ENCODE measurements at places on chromosomes 12 and 14.

GRCh38 chr12:53929527-53929926, 9.1 kb upstream of the HOXC13 start:
- DNase-seq = no peak

DNA sequence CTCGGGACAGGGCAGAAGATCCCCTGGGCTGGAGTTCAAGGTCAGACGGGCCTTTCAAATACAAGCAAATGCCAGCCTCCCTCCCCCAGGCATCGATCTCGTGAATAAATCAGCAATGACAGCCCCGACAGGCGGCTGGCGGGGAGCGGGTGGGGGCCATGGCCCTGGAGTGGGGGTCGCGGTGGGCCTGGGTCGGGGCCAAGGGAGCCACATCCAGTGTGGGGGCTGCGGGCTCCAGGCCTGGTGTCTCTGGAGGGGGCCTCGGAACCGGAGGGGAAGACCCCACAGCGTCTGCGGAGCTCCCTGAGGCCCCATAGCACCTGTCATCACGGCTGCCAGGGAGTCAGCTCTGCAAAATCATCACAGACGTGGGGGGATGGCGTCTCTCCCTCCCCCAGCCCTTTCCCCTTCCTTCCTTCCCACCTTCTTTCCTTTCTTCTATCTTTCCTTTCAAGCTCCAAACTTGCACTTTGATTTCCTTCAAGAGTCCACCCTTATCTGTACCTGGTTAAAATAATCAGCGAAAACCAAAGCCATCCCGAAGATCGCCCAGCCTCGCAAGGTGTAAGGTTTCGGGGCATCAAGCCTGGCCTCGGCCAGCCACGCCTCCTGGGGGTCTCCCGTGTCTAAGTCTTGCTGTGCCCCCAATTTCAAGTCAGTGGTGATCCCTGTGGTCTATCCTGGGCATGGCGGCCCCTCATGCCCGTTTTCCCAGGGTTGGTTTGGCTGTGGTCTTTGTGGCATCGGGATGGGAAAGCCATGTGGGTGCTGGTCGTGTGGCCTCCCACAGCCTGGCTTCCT, 92.1 kb downstream of the NOC4L start:
- DNase-seq = no peak

DNA sequence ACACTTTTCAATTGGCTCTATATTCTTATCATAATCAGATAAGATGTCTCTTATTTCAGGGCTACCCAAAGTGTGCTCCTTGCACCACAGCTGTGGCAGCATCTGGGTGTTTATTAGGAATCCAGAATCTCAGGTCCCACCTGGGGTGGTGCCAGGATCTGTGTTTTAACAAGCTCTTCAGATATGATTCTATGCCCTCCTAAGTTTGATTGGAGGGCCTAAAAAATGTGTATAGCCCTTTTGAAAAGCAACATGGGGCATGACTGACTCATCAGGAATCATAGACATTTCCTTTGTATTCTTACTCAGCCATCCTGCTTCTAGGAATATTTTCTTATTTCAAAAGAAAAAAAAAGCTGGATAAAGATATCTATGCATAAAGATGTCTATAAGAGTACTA, 103.1 kb downstream of the HELB start:
- DNase-seq = peak; percentile 77

GRCh38 chr12:1838205-1838993, 18.0 kb downstream of the LRTM2 start:
- no peak for DNase-seq

DNA sequence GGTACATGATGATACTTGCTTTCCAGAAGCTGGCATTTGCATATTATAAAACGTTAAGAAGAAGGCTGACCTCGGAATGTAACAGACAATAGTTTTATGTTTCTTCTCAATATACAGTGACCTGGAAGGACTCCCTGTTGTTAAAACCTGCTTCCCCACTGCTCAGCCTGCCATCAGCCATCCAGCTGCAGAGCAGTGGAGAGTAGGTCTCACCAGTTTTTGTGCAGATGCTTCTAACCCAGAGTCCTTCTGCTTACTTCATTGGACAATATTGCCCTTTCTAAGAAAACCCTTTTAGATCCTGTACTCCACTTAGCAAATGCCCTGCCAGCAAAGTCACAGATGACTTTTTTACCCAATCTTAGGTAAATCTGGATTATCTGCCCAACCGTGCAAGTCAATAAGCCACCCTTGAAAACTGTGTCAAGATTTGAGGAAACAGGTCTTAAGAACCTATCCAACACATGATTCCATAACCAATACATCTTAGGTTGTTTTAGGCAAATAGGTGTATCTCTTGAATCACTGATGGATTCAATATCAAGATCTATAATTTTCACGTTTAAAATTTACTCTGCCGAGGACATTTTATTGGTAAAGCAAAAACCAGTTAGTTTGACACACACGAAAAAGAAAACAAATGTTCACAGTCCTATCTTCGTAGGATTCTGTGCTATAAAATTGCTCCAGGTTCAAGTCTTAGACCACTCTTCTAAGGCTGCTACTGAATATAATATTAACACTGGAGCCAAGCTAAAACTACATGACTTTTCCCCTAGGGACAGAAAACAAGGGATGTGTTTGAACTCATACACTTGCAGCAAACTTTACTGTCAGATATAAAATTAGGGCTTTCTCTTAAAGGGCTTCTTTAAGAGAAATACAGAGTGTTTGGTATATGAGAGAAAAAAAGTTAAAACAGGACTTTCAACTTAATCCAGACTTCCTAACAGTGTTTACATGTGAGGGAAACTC, 5.7 kb downstream of the PHLDA1 start:
- no peak for DNase-seq

DNA sequence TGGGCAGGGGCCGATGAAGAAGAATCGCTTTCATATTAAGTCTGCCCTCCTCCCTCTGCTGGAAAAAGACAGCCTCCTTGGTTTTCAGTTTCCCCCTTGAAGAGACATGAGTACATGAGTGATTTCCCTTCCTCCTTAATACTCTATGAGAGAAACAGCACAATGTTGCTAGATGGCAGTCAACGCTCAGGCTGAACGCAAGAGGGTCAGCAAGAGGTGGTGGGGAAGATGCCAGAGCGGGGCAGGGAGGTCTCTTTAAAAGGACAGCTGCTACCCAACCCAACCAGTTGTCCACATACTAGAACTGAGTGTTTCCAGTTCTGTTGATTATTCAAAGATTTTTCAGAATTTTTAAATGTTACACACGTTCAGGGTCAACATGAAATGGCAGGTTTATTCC, 22.8 kb downstream of the CRACR2A start:
- DNase-seq = no peak

DNA sequence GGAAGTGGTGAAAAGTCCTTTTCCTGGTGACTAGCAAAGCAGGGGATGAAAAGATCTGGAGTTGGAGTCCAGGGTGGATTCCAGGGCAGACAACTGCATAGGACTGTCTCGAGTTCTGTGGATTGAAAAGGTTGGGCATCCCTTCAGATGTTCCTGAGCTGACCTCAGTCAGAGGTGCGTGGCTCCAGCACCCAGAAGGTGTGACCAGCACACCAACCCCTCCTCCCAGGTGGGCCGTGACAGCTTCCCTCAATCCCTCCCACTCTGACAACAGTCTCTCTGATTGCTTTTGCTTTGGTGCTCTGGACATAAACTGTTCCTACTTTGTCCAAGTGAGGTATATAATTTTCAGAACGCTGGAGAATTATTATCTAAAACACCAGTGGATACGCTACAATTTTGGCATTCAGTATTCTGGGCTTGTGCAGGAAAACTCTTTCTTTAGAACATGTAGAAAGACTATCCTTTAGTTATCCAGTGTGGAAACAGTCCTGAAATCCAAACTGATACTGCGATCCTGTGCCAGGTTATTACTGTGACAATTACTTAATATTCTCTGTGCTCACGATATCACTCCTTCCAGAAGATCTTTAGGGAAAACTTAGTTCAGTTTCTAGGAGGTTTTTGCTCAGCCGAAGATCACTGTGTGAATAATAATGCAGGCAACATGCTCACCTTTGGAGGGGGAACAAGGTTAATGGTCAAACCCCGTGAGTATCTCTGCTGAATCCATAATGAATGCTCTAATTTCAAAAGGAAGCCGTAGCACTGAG, 87.9 kb downstream of the DAD1 start:
- no peak for DNase-seq

GRCh38 chr12:25689996-25690501, 137.0 kb upstream of the LMNTD1 start:
- DNase-seq = peak; percentile 67

- DNase-seq = no peak
Measured at GRCh38 chr12:94284046-94284445, 135.7 kb downstream of the PLXNC1 start.

- DNase-seq = peak; percentile 2
Measured at GRCh38 chr12:107917912-107918800, 143.7 kb downstream of the ASCL4 start.

DNA sequence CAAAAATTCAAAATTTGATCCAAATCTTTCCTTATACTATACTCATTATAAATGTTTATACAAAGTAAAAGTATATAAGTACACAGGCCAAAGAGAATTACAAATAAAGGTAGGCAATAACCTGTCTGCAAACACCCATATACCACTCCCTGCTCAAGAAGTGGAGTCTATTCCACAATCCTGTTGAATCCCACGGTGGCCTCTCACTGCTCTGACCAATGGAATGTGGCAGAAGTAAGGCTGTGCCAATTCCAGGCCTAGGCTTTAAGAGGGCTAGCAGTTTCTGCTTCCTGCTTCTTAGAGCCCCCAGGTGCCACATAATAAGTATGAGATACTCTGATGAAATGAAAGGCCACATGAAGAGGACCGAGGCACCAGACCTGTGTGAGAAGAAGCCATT, 79.8 kb upstream of the CFL2 start:
- DNase-seq = no peak

- no peak for DNase-seq
Measured at GRCh38 chr12:122929148-122929538, 33.2 kb upstream of the VPS37B start.

DNA sequence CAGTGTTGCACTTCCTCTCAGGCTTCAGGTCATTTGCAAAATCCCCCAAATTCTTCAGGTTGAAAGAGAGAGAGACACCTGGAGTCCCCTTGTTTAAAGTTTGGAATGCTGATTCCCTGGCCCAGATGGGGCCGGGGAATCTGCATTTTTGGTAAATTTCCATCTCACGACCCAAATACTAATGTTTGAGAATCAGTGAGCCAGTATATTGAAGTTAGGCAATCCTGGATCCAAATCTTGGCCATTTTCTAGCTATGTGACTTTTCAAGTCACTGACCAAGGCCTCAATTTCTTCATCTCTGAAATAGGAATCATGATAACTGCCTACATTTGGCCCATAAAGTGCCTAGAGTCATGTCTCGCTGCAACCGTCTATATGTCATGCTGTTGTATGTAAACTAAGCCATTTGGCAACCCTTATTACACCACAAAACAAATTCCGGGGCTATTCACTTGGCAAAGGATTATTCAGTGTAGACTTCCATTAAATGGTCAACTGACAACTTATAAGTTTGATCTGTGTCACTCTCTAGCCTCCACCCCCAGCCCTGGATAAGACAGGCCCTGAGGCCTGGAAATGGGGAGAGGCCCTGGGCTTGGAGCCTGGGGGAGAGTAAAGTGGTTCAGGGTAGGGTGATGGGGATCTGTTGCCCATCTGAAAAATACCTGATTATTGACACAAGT, 3.7 kb upstream of the ZFP36L1 start:
- DNase-seq = no peak

- DNase-seq = no peak
Measured at GRCh38 chr14:94936901-94937685, 167.2 kb upstream of the GSC start.

DNA sequence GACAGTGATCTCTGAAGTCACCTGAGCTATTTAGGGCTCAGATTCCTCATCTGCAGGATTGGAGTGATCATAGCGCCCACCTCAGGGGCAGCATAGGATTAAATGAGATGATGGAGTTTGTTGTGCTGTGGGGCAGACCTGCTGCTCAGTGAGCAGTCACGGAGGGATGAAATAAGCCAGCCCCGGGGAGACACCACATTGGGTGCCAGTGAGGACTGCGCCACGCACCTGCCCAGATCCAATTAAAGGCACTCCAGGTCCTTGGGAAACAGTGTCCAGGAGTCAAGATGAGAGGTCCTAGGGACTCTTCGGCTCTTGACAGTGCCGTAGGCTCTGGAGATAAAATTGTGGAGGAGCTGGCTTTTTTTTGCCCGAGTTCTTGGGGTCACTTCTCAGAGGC, 166.2 kb downstream of the ADGRD1 start:
- no peak for DNase-seq

DNA sequence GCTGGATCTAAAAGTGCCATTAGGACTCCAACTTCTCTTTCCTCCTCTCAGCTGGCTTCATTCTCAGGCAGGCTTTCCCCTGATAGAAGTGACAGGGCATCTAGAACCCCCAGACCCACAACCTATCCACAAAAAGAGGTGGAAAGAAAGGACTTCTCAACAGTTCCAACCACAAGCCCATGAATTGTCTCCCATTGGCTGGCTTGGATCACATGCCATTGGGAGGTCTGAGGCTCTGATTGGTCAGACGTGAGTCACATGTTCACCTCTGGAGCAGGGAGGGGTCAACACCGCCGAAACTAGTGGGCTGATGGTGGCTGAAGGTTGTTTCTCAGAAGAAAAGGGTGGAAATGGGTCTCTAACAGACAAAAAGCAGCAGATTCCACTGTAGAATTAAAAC, 47.2 kb downstream of the DRAM1 start:
- peak; percentile 27 for DNase-seq

DNA sequence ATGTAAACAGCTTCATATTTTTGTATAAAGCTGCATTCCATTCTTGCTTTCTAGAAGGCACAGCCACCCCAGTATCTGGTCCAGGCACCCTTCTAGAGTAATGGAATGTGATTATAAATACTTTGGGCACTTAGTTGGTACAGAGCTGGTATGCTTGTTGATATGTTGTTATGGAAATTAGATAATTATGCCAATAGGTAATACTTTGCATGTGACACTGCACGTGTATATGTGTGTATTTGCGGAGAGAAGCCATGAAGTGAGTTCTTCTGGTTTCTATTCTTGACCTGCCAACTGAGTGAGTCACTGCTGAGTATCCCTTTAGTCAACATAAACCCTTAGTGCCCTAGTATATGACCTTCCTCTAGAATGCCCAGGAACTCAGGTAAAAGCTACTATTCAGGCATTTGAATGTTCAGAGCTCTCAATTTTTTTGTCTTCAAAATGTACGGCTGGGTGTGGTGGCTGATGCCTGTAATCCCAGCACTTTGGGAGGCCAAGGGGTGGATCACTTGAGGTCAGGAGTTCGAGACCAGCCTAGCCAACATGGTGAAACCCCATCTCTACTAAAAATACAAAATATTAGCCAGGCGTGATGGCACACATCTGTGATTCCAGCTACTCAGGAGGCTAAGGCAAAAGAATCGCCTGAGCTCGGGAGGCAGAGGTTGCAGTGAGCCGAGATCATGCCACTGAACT, 6.2 kb upstream of the TCP11L2 start:
- DNase-seq = peak; percentile 68

- DNase-seq = no peak
Measured at GRCh38 chr12:8622646-8623045, 10.0 kb upstream of the AICDA start.

DNA sequence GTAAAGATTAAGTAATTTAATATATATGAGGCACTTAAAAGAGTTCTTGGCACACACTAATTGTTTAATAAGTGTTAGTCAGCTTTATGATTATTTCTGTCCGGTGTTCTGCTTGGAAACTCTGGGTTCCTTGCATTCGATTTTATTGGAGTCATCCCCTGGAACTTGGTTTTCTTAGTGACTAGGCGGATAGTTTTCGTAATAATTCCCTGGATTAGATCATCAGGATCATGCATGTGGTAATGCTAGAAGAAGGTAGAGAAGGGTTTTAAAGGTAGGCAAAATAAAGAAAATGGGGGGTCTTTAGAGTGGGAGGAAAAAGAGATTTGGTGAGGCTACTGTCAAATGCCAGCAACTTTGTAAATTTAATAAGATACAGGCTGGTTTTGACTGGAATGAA, 88.4 kb downstream of the MYF5 start:
- DNase-seq = peak; percentile 28

- DNase-seq = no peak
Measured at GRCh38 chr14:91400696-91401095, 16.9 kb downstream of the CCDC88C start.
